Naive thymus-derived CD8-positive, alpha-beta T cell (primary cell): ENCODE measurements at places on chromosomes 5 and 9.

DNA sequence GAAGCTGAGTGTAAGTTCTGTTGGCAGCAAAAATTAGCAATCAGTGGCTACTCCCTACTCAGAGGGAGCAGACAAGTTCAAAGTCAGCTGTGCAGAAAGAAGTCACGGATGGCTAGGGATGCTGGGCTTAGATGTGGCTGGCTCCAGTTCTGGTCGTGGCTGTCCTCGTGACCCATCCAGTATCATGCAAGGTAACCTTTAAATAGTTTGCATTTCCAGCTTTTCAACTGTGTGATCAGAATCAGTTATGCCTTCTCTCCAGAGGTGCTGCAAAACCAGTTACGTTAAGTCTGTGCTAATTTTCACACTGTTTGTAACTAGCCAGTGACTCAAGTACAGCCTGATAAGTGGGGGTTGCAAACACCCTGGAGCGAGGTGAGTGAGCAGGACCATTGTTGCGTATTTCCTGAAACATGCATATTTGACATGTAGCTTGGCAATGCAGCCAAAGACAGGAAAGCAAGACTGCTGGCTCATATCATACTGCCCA, 302.4 kb downstream of the ATPSCKMT start:
- no peak for DNase-seq
- no peak overlapping the region for H3K4me3 ChIP-seq
- no peaks in the 10 kb centered on the region for H3K4me1 ChIP-seq

GRCh38 chr9:13480693-13481092, 201.2 kb upstream of the MPDZ start:
- no peak overlapping the region for H3K27ac ChIP-seq
- no peak overlapping the region for H3K4me3 ChIP-seq
- DNase-seq: no peak
- peaks cover 6% of the 10 kb centered on the region for H3K36me3 ChIP-seq
- H3K27me3 ChIP-seq: no peaks in the 10 kb centered on the region
- no peaks in the 10 kb centered on the region for H3K4me1 ChIP-seq

DNA sequence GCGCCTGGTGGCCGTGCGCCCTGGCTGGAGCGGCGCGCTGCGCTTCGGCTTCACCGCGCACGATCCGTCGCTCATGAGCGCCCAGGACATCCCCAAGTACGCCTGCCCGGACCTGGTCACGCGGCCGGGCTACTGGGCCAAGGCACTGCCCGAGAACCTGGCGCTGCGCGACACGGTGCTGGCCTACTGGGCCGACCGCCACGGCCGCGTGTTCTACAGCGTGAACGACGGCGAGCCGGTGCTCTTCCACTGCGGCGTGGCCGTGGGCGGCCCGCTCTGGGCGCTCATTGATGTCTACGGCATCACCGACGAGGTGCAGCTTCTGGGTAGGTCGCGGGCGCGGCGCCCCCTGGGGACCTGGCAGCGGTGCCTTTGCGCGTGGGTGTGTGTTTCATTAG, 28.9 kb downstream of the NEURL1B start:
- no peak overlapping the region for H3K4me3 ChIP-seq
- H3K27me3 ChIP-seq: no peaks in the 10 kb centered on the region
- no peaks in the 10 kb centered on the region for H3K36me3 ChIP-seq
- no peak for DNase-seq

DNA sequence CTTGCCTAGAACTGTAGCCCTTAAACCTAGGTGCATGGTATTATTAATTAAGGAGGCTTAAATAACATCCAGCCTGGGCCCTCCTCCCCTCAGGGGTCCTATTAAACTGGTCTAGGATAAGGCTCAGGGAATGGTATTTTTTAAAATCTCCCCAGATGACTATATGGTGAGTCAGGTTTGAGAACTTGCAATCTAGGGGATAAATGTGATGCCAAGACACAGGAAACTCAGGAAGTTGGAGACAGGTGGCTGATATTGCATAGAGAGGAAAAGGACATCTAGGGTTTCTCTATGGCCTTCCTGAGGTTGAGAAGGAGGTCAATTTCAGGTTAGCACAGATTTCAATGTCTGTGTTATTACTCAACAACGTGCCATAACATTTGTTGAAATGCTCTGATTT, 581.0 kb downstream of the TLE1 start:
- H3K27me3 ChIP-seq: peaks cover 16% of the 10 kb centered on the region
- no peak overlapping the region for H3K27ac ChIP-seq
- H3K4me1 ChIP-seq: peaks cover 8% of the 10 kb centered on the region
- DNase-seq: no peak
- H3K4me3 ChIP-seq: no peak overlapping the region
- H3K36me3 ChIP-seq: no peaks in the 10 kb centered on the region

- no peaks in the 10 kb centered on the region for H3K27me3 ChIP-seq
- peaks cover 6% of the 10 kb centered on the region for H3K36me3 ChIP-seq
- H3K4me3 ChIP-seq: no peak overlapping the region
- peaks cover 4% of the 10 kb centered on the region for H3K4me1 ChIP-seq
Measured at GRCh38 chr9:3359778-3360177, 166.0 kb downstream of the RFX3 start.

GRCh38 chr9:92655366-92655765, 14.6 kb downstream of the IPPK start:
- H3K36me3 ChIP-seq: peaks cover 15% of the 10 kb centered on the region
- H3K27ac ChIP-seq: no peak overlapping the region
- no peak overlapping the region for H3K4me3 ChIP-seq
- no peak for DNase-seq

DNA sequence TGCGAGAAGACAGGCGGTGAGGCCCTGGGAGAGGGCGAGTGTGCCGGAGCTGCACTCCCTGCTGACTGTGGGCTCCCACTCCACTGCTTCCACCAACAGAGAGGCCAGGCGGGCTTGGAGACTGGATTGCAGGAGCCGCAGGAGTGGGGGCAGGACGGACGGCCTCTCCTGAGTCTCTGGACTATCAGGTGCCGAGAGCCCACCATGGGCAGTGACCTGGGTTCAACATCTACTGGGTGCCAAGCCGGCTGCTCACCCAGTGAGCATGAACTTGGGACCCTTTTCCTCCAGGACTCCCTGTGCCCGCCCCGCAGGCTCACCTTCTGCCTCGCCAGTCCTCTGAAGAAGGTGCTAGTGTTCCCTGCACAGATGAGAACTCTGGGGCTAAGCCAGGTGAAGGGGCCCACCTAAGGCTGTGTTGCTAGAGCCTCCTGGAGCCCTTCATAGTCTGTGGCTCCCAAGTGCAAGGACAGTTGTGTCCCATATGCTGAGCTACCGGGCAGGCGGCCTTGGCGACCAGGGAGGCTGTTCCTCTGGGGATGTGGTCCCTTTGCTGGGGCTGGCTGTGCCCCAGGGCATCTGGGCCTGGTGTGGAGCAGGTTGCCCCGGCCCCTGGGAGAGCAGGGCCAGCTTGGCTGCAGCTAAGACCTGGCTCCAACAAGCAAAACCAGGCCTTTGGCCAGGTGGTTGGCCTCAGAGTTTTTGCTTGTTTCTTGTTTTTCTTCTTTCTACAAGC, 77.7 kb upstream of the PHYKPL start:
- peaks cover 3% of the 10 kb centered on the region for H3K27me3 ChIP-seq
- no peak overlapping the region for H3K27ac ChIP-seq
- peaks cover 11% of the 10 kb centered on the region for H3K4me1 ChIP-seq
- no peaks in the 10 kb centered on the region for H3K36me3 ChIP-seq

- DNase-seq: no peak
- no peaks in the 10 kb centered on the region for H3K36me3 ChIP-seq
- H3K4me1 ChIP-seq: no peaks in the 10 kb centered on the region
- no peak overlapping the region for H3K27ac ChIP-seq
- H3K4me3 ChIP-seq: no peak overlapping the region
- no peaks in the 10 kb centered on the region for H3K27me3 ChIP-seq
Measured at GRCh38 chr5:165157219-165157618, 1651.8 kb downstream of the MAT2B start.

- no peaks in the 10 kb centered on the region for H3K36me3 ChIP-seq
- no peak overlapping the region for H3K4me3 ChIP-seq
- H3K27ac ChIP-seq: no peak overlapping the region
- DNase-seq: no peak
Measured at GRCh38 chr9:88954066-88954465, 37.2 kb upstream of the S1PR3 start.

DNA sequence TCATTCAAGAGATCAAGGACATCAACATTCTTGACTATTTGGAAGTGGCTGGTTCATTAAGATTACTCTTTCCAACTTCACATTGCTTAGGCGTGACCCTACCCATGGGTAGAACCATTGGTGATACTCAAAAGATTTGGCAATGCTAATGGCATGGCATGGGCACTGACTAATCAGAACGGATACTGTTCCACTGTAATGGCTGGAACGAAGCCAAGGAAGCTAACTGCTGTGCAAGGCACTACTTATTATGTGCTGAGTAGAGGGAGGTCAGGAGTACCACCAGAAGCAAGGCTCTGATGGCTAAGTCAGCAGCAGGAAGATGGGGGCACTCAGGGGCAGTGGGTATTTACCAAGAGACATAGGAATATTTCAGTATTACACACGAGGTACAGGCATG, 31.9 kb downstream of the GNA14 start:
- H3K36me3 ChIP-seq: no peaks in the 10 kb centered on the region
- H3K27me3 ChIP-seq: peaks cover 5% of the 10 kb centered on the region
- H3K27ac ChIP-seq: no peak overlapping the region
- H3K4me1 ChIP-seq: no peaks in the 10 kb centered on the region
- H3K4me3 ChIP-seq: no peak overlapping the region

- no peak overlapping the region for H3K27ac ChIP-seq
- peaks cover 9% of the 10 kb centered on the region for H3K4me1 ChIP-seq
- peaks cover 36% of the 10 kb centered on the region for H3K36me3 ChIP-seq
- no peak overlapping the region for H3K4me3 ChIP-seq
Measured at GRCh38 chr5:151042453-151043093, 22.2 kb downstream of the GPX3 start.

- DNase-seq: no peak
- peaks cover 14% of the 10 kb centered on the region for H3K4me1 ChIP-seq
Measured at GRCh38 chr5:95918421-95919006, 43.1 kb downstream of the ELL2 start.

DNA sequence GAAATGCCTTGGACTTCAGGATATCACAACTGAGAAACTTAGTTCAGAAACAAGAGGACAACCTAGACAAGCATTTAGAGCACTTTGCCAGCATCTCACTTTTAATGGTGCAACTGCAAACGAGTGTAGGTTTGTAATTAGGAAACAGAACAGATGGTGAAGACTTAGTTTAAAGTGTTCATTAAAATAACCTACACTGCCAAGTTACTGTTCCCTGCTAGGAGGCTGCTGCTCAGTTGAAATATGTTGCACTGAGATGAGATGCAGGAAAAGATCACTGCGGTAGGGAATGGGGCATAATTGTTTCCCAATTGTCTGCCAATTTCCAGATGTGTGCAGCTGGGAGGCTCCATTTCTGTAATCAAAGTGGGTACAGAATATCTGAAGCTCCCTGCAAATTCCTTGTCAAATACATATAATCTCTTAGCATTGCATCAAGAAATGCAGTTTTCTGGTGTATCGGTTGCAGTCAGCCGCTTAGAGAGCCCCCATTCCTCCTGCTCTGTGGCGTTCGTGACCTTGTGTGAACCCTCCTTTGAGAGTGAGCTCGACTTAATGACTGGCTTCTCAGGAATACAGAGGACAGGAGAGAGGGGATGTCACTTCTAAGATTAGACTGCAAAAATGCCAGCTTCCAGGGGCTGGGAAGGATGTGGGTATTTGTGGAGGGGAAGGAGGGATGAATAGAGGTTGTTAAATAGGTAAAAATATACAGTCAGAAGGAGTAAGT, 448.9 kb downstream of the MED10 start:
- DNase-seq: no peak
- no peak overlapping the region for H3K4me3 ChIP-seq
- peaks cover 1% of the 10 kb centered on the region for H3K27me3 ChIP-seq
